Activated CD8-positive, alpha-beta T cell treated with anti-CD3 and anti-CD28 coated beads for 36 hours (primary cell): ENCODE measurements at places on chromosomes 5 and 9.

DNA sequence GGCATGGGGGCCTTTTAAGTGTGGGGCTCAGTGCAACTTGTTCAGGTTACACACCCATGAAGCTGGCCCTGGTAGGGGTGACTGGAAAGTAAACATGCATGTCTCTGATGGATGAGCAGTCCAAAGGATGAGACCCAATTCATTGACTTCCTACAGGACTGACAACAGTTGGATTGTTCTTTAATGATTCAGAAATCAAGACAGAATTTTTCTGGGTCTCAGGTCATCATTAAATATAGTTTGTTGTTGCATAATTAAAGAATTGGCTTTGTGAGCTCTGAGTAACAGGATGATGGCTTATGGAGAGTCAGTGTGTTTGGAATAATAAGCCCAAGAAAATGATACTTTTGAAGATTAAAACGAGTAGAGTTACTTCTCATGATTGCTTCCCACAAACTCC is 604.2 kb upstream of the CLINT1 start:
- no peak for DNase-seq

GRCh38 chr9:109372246-109372645 is 51.4 kb upstream of the EPB41L4B start:
- DNase-seq, result no peak

GRCh38 chr5:54311176-54311677 is 854 bp upstream of the ARL15 start:
- no peak for DNase-seq

GRCh38 chr9:107237873-107238272 is 45.2 kb upstream of the RAD23B start:
- no peak for DNase-seq

DNA sequence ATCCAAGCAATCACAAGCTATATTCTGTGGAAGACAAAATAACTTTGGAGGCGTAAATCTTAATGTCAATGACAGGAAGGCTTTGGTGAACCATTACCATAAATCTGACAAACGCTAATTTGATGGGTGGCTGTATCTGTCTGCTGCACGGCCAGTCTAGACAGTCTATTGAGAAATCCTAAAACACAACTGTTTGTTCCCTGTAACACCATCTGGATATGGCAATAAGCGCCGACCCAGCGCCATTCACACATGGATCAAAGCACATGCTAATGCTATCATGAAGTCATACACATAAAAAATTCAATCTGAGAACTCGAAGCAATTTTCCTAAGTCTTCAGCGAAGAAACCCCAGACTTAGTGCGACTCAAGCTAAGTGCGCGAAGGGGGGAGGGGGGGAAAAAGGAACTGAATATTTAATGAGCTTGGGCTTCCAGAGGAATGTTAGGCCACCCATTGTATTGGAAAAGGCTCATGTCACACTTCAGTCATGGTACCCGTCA is 95.1 kb downstream of the ARL15 start:
- no peak for DNase-seq

- peak; percentile 66 for DNase-seq
Measured at GRCh38 chr5:149581192-149581861, at the start of gene ARHGEF37. ARHGEF37 (plus strand) TSS chr5:149581498; CDS start chr5:149597770, 16,272 bp downstream.

- peak; percentile 90 for DNase-seq
Measured at GRCh38 chr5:141691867-141692532, 10.0 kb upstream of the ARAP3 start.

DNA sequence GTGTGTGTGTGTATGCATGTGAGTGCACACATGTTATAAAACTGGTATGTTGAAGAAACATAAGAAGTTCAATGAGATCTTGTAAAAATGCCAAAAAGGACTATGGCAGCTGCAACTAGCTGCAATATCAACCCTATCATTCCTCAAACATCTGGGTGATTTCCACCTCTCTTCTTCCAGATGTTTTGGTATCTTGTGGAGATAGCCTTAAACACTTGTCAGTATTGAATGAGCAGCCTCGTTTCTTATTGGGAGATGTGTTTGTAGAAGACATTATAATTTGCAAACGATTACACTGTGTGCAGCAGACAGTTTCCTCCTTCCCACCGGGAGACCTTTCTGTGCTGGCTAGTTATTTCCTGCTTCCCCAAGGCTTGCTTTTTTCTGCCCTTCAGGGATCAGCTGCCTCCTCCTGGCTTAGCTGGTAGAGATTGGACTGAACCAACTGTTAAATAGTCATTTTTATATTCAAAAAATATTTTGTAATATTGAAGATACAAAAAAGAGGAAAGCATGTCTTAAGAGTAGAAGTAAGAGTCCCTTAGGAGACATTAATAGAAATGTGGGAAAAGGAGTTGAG is 168.4 kb upstream of the MPDZ start:
- DNase-seq, result no peak

- no peak for DNase-seq
Measured at GRCh38 chr5:84088996-84089395, 295.7 kb downstream of the EDIL3 start.

DNA sequence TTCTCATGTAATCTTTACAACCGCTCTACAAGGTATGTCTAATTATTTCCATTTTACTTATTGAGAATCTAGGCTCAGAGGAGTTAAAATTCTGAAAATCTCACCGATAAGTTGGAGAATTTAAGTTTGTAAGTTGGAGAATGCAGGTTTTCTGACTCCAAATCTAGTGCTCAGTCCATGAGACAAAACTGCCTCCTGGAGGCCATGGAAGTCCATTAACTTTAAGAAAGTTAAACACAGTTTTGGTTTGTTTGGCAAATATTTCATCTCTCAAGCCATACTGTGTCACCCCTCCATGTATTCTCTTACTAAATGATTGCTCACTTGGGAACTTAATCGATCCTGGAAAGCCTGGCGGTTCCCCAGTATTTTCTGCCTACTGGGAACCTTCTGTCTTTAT is 52.6 kb downstream of the INIP start:
- no peak for DNase-seq

DNA sequence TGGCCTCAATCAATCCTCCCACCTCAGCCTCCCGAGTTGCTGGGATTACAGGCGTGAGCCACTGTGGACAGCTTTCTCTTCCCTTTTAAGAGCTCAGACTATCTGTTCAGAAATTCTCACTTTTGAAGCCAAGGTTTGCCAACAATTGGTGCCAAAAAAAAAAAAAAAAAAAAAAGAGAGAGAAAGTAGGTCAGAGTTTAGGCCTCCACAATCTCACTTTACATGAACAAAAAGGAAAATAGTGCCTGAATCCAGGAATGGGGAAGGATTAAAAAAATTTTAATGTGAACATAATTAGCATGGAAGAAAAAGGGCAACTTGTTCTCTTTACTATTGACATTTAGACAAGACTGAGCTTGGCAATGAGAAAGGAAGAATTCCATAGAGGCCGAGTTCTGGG is 94.1 kb downstream of the NSG2 start:
- no peak for DNase-seq
